ENCODE measurements at places on chromosomes 16 and 17.

DNA sequence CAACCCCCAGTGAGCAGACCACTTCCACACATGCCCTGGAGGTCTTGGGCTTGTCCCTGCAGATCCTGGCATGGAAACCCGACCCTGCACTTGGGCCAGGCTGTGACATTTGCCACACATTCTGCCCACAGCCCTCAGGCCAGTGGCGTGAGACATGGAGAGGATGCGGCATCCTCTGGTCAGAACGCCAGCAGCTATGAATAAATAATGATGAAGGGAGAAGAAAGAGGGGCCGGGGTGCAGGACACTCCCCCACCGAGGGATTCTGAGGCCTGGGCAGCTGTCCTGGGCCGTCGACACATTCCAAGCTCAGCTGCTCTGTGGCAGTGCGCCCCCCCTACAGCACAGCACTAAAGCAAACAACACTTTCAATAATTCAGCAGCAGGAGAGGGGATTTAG, 148.8 kb downstream of the ENGASE start:
- no peak for DNase-seq

DNA sequence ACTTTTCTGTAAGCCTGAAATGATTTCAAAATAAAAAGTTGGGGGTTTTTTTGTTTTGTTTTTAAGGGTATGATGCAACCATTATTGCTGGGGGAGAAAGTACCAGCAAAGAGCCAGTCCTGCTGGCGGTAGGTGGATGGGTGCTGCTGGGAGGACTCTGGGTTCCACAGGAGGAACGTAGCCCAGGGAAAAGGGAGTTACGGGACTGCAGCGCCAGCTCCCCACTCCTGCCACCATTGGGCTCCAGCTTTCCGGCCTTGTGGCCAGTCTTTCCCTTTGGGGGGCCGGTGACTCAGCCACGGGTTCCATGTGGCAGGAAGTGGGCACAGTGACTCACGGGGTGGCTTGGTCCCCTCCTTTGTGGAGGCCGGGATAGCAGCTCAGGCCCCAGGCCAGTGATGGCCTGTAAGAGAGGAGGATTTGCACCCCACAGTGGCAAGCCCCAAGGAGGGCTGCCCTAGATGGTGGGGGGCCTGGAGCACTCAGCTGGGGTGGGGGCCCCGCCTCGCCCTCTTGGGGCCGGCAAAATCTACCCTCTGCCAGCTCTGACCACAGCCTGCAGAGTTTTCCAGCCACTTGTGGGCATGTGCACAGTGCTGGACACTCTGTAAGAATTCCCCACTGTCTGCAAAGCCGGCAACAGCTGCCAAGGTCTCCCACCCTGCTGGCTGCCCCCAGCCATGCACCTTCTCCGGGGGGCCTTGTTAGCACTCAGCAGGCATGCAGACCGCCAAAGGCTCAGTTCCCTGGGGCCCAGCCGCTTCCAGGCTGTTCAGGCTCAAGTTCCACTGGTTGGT, 30.4 kb downstream of the SOCS3 start:
- DNase-seq: no peak

- no peak for DNase-seq
Measured at GRCh38 chr16:27242868-27243590, 25.5 kb downstream of the NSMCE1 start.

- DNase-seq: no peak
Measured at GRCh38 chr16:31213877-31214707, at the start of gene TRIM72. Gene TRIM72 (plus strand): TSS chr16:31214119. CDS start chr16:31214739, 620 bp downstream.

DNA sequence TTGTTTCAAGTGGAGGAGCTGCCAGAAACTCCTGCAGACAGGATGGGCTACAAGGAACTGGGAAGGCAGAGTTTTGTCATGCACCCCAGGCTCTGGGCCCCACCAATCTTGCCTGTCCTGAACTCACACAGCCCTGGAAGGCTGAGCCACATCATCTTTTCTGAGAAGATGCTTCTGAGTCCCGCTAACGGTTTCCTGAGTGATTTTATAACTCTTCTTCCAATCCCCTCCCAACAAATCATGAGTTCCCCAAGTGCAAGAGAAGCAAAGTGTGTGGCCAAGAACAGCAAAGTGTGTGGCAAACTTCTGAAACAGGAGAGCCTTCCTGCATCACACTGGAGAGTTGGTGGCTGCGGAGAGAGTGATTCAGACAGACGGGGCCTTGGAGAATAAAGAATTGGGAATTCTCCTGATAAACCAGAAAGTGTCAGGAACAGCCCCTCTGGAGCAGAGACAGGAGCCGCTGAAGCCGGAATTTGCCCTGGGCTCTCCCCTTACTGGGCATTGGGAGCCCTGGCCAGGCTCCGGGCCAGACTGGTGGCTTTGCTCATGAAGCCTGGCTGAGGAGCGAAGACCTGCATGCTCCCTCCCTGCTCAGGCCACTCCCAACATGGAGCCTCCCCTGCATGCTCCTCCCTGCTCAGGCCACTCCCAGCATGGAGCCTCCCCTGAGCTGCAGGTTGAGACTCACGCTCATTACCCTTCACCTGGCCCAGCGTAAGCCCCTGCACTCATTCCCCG, 47.2 kb downstream of the PITPNM3 start:
- no peak for DNase-seq

- DNase-seq: no peak
Measured at GRCh38 chr16:69435977-69436820, 11.8 kb downstream of the CYB5B start.

- DNase-seq: no peak
Measured at GRCh38 chr16:51061328-51061727, 89.7 kb downstream of the SALL1 start.

DNA sequence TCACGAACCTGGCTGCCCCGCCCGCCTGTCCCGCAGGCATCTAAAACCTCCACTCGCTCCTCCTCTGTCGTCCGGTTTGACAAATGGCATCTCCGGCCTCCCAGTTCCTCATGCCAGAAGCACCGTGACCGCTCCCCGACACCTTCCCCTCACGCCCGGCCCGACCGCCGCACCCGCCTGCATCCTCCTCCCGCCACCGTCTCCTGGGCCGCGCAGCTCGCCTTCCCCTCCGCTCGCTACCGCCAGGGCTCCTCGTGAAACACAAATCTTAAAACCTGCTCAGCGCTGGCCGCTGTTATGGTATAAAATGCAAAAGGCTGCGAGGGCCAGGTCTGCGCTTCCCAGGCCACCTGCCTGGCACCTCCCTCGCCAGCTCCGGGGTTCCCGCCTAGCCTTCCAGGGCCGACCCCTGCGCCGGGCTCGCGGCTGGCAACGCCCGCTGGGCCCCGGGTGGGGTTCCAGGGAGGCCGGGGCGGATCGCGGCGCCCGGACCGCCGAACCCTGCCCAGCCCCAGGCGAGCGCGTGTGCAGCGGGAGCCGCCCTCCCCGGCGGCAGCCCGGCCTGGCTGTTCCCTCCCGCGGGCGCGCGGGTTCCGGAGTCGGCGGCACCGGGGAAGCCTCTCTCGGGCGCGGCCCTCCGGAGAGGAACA, 488 bp downstream of the SPSB3 start:
- peak; percentile 67 for DNase-seq

- DNase-seq: no peak
Measured at GRCh38 chr17:80754846-80755245, 210.2 kb downstream of the RPTOR start.

DNA sequence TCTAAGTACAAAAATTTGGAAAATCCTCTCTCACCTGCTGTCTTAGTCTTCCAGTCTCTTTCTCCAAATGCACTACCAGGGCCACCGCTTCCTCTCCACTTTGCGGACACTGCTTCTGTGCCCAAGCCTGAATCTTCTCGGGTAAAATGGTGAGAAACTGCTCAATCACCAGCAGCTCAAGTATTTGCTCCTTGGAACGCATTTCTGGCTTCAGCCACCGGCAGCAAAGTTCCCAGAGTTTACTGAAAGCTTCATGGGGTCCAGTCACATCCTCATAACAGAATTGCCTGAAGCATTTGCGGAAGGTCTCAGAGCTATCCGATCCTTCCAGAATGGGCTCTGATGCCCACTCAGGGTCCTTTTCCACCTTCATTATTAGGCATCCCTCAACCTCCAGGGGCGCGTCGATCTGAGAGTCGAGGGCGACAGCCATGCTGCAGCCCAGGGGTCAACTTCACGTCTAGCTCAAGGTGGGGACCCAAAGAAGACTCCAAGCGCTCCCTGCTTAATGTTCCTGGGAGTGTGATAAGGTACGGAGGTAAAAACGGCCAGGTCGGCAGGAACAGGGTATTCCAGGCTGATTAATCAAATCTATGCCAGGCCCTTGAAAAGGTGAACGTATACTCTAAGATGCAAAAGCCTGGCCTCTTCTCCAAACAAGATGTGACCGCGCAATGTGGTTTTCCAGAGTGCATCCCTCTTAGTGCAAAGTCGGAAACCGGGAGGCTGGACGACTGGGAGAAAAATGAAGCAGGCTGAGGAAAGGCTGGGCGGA, 763 bp downstream of the ZKSCAN2 start:
- peak; percentile 26 for DNase-seq

GRCh38 chr16:76941113-76941512, 249.9 kb upstream of the MON1B start:
- DNase-seq: no peak

- peak; percentile 59 for DNase-seq
Measured at GRCh38 chr17:38510421-38511149, 82.3 kb downstream of the ARHGAP23 start.

GRCh38 chr17:17774009-17774881, 62.5 kb downstream of the SREBF1 start:
- DNase-seq: no peak

- DNase-seq: peak; percentile 88
Measured at GRCh38 chr16:57084257-57084770, 8.1 kb upstream of the CPNE2 start.

GRCh38 chr16:70689035-70689969, 3.4 kb upstream of the MTSS2 start:
- no peak for DNase-seq

DNA sequence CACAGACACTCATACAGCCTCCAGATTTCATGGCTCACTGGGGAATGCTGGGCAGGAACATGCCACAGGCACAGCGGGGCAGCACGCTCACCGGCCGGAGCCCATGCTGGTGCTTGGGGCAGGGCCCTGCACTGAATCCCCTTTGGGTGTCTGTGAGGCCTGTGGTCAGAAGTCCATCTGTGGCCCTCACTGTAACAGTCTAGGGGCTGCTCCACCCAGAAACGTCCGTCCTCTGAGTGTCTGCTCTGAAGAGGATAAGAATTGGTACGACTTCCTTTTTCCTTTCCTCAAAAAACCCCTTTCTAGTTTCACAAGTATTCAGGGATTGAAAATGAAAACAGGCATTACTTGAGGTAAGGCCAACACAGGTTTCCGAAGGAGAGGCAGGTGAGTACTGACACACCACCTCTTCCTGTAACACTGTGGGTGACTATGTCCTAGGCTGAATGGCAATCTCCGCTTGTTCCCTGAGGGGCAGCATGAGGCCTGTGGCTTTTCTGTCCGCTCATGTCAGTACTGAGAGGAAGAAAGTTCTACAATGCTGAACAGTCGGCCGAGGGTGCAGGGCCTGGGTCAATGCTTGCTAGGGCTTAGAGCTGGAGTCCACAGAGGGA, 42.5 kb downstream of the TMEM11 start:
- DNase-seq: peak; percentile 69

GRCh38 chr17:77003699-77004098, 135.5 kb downstream of the MGAT5B start:
- DNase-seq: no peak

GRCh38 chr17:80354336-80354735, 60.6 kb upstream of the ENDOV start:
- no peak for DNase-seq

DNA sequence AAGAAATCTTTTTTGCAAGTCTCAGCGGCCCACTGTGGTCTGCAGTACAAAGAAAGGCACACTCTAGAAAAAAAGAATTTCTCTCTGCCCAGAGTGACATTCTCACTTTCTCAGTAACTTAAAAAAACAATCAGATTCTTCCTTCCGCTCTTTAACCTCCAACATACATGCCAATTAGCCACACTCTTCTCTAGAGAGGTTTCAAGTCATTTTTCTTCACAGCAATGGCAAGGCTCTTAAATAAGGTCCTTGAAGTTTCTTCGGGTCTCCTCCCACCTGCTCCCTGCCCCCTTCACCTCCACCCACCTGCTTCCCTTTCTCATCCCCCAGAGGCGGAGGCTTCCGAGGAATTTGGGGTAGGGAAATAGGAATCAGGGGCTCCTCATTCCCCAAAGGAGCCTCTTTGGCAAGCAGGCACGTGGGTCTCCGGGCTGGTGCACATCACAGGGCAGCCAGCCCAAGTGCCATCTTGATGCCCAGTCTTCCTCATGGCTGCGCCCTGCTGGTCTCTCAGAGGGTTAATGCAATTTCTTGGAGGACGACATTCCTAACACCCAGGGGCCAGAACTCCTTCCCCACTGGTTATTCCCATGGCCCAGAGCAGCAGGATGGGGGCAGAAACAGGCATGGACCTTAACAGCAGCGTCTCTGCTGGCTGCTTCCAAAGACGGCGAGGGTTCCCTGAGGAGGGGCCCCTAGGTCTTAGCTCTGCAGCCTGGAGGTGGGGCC, 855 bp upstream of the MEOX1 start:
- no peak for DNase-seq

GRCh38 chr16:49628148-49628547, 227.8 kb downstream of the ZNF423 start:
- no peak for DNase-seq

- DNase-seq: no peak
Measured at GRCh38 chr16:72312828-72313227, 140.9 kb upstream of the PMFBP1 start.

- no peak for DNase-seq
Measured at GRCh38 chr17:42409523-42410318, 13.3 kb downstream of the CAVIN1 start.

DNA sequence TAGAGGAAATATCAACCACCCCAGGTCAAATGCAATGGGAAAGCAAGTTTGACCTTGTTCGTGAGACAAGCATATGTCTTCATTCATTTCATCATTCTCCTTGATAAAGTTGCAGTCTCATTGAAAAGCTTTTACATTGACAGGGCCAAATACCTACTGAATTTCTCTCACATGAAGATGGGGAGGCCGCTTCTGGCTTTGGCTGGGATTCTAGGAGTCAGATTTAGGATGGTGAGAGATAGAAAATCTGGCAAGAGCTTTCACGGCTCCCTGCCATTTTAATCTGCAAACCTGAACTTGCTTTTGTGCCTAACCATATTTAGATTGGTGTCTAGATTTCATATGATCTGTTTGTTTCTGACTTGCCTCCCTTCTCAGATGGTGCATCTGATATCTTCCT, 88.0 kb downstream of the TMEM100 start:
- DNase-seq: no peak

GRCh38 chr17:29546830-29547229, 20.0 kb downstream of the ABHD15 start:
- no peak for DNase-seq

- no peak for DNase-seq
Measured at GRCh38 chr17:67183531-67183930, 61.5 kb downstream of the HELZ start.

- no peak for DNase-seq
Measured at GRCh38 chr16:77332792-77333191, 102.0 kb downstream of the ADAMTS18 start.
